ENCODE measurements at places on chromosomes 11 and 22.

- peak; percentile 89 for DNase-seq
Observed at GRCh38 chr22:50185375-50186087, at the start of gene TRABD. Gene TRABD, plus strand, starts transcription at chr22:50185913. Its CDS starts 7,148 bp downstream, at chr22:50193061.

DNA sequence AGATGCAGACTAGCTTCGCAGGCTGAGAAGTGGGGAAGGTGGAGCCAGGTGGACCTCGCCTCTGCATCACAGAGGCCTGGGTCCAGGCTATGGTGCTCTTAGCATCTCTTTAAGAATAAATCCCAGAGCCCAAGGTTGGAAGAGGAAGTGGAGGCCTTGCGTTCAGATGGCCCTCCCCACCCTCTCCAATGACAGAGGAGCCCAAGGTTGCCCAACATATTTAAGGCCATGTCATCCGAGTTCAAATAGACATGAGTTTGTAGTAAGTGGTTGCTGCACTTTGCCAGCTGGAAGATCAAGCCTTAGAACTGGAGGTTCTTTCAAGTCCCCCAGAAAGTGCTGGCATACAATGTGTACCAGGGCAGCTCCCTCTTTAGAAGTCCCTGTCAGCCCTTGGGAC lies 47.1 kb upstream of the HORMAD2 start:
- no peak for DNase-seq

DNA sequence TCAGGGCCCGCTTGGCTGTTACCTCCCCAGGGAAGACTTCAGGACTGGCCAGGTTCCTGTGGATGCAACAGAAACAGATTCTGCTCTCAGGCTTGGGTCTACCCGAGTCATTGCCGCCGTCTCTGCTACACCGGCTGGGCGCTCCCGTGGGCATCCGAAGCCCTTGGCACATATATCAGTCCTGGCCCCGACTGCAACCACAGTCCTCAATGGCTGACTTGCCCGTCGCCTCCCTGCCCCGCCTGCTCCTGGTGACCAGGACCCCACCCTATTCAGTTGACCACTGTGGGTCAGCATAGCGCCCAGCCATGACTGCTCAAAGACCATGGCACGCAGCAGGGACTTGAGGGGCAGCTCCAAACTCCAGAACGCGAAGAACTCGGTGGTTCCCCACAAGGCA lies 64.7 kb upstream of the SLC22A12 start:
- DNase-seq: no peak

DNA sequence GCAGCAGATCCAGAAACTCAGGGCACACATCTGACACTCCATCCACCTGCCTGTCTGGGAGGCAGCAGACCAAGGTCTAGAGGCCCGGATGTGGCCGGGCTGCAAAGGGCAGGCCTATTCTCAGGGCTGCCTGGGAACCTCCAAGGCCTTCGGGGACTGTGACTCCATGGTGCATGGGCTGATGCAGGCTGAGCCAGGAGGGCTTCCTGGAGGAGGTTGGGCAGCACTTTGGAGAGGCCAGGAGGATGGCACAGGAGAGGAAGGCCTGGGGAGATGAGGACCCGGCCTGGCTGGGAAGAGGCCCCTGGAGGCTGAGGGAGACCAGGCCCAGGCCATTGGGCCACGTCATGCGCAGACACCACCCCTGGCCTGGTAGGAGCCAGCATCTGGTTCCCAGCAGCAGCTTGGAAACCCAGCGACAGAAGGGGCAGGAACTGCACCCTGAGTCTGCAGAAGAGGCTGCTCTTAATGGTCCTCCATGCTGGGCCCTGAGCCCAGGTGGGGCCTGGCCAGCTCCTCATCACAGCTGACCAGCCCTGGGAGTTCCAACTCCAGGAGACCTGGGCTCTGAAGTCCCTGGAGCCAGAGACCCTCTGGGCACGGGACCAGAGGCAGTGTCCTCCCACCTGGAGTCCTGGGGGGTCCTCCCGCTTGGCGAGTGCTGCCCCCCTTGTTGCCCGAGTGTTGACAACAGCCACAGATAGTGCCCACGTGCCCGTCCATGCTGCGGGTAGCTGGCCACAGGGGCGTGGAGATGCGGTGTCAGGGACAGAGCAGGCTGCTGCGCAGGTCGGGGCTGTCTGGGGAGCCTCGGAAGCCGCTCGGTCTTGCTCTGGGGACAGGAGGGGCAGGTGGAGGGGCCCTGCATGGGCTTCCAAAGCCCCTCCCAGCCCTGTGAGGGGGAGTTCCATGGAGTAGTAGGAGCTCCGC lies 5.5 kb downstream of the PHLDA2 start:
- no peak for DNase-seq

DNA sequence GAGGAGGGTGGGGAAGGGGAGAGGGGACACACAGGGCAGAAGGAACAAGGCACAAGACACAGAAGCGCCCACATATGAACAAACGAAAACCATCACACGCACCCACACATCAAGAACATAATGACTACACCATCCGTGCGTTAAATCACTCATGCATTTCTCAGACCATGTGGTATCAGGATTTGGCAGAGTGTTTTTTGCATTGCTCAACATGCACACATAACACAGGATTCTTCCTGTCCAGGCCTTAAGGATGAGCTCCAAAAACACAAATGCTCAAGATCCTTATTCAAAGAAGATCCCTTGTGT lies 309.5 kb downstream of the CADM1 start:
- DNase-seq: no peak

- DNase-seq: no peak
Observed at GRCh38 chr11:110366291-110366690, 63.5 kb upstream of the FDX1 start.

GRCh38 chr11:474914-475506 lies 24.9 kb downstream of the PTDSS2 start:
- DNase-seq: no peak

- DNase-seq: no peak
Observed at GRCh38 chr11:128022007-128022368, 565.4 kb downstream of the ETS1 start.

- DNase-seq: no peak
Observed at GRCh38 chr11:44817207-44817949, 90.6 kb downstream of the TSPAN18 start.

DNA sequence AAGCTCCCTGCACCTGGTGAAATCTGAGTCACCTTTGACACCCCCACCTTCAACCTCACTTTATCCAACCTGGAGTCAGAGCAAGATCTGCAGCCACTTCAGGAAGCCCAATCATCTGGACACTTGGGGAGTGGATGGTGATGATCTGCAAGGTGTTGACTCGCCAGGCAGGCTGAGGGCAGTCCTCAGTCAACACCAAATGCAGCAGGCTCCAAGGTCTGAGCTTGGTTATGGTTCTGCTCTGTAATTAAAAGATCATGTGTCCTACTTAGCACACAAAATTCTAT lies 446.9 kb downstream of the BRD1 start:
- DNase-seq: no peak

Measured in left lobe of liver (tissue), 2 donors.